ENCODE measurements at places on chromosomes 5 and 9. TPM values are rescaled to one million over a fixed set of nuclear protein-coding genes. Genes with fewer than 3 reads are reported as not detected.

IL9 gene
- not detected for total RNA-seq

GCNT1 gene
- total RNA-seq: 43.4 TPM

SHC3 gene
- 2.8 TPM for total RNA-seq

GGTA1 gene
- total RNA-seq: 1.7 TPM

RANBP17 gene
- total RNA-seq: 9.8 TPM

GRXCR2 gene
- total RNA-seq: not detected

- DNase-seq: no peak
Observed at GRCh38 chr9:134634667-134635230, 6.9 kb upstream of the COL5A1 start.

DNA sequence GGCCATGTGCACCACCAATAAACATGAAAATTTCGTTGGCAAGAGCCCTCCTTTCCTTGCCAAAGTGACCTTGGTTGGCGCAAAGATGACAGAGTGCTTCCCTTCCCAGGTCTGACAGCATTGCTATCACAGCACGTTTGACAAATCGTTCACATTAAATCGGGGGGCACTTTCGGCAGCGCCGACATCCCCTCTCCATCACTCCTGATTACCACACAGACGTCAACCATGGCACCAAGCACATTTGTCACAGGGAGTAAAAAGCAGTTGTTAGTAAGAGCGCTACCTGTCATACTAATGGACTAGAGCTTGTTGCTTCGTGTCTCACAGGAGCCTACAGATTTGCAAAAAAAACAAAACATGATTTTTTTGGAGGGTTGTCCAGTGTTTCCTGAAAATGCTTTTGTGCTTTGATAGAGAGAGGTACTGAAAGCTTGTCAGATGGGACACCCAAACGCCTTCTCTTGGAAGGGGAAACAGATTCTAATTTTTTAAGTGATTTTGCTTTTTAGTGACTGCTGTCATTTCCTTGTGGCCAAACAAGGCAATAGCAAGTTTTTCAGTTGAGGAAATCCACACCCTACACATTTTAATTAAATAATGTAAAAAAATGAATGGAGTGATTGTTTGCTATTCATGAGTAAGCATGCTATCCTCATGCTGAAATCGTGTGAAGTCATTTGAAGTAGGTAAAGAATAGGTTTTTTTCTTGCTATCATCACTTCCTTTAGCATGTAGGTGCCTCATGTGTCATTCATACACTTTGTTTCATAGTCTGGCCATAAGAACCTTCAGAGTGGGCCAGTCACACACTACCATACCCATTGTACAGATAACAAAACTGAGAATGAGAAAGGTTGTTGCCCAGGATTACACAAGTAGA, 682.8 kb upstream of the WWC1 start:
- no peak for DNase-seq

DNA sequence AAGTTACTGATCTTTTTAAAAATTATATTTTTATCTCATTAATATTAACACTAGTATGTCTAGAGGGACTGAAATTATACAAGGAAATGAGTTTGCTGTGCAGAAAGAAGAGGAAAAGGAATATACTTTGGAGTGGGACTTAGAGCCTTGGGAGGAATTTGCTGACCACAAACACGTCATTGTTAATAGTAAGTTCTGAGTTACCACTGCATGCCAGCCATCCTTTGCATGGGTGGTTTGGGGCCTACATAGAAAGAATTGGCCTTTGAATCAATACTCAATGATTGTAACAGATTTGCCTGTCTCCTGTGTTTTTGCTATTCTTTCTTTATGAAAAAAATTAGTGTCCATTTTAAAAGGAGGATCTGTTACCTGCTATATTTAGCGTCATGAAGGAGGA, 232.6 kb upstream of the TNC start:
- DNase-seq: no peak

GRCh38 chr5:36276864-36277263, 24.8 kb downstream of the RANBP3L start:
- no peak for DNase-seq

DNA sequence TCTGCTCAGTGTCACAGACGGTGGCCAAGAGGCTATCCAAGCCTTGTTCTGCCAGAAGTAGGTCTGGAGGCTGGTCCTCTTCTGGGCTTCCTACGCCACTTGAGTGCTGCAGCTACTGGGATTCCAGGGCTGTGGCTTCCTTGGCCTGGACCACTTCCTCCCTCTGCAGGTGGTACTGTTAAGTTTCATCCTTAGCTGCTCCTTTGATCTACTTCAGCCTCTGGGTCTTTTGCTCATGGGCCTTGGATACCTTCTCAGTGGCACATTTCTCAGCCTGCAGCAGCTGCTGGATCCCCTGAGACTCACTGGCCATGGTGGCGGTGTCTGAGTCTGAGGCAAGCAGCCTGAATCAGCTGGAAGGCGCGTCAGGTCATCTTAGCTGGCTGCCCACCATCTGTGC, 10.3 kb downstream of the CNOT8 start:
- DNase-seq: no peak

- DNase-seq: no peak
Observed at GRCh38 chr9:110601098-110601497, 21.6 kb upstream of the SVEP1 start.

- no peak for DNase-seq
Observed at GRCh38 chr5:91142819-91143218, 240.3 kb downstream of the ARRDC3 start.

All from Peyer's patch (tissue), 4 donors.